ENCODE measurements at places on chromosomes 2 and 18.

GRCh38 chr2:11744631-11745394 is 1.6 kb upstream of the LPIN1 start:
- peak; percentile 82 for DNase-seq

DNA sequence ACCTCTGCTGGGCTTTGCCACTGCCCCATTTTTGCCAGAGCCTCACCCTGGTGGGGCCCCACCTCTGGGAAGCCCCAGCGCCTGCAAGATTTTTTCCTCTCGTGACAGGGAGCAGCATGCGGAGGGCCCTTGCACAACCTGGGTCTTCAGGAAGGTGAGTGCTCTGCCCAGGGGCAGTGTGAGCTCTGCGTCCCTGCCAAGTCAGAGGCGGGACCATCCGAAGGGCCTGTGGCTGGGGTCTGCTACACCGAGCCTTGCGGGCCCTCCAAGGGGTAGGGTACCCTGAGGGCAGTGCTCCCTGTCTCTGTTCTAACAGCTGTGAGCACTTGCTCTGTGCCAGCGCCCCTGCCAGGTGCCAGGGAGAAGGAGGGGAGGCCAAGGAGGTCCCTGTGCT is 5.8 kb upstream of the ODC1 start:
- DNase-seq, result no peak

GRCh38 chr18:48409591-48410094 is 460 bp upstream of the ZBTB7C start:
- peak; percentile 49 for DNase-seq

DNA sequence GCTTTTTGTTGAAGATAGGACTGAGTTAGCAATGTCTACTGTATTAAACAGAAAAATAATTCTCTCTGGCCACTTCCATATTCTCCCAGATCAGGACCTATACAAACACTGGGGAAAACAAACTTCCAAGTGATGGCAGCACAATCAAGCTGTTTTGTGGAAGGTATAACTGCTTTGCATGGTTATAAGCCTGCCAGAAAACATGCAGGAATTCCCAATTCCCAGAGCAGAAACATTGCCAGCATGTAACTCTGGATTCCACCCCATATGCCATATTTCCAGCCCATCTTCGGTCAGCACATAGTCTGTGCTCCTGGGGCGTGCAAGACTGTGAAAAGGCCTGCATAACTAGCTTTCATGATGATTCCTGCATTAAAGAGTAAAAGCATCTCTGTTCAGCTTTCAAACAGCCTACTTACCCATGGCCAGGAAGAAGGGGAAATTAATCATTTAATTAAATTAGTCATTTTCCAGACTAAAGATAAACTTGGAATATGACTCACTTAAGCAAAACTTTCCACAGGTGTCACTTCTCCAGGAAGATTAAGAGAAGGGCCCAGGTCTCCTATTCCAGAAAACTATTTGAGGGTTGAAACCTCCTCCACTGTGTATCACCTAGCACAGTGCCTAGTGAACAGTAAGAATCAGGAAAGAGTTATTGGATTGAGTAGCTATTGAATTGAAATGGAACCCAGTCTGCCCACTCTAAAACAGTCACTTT is 280.5 kb downstream of the NRXN1 start:
- no peak for DNase-seq

GRCh38 chr18:13540477-13541182 is 185.7 kb downstream of the FAM210A start:
- DNase-seq, result no peak

- no peak for DNase-seq
Observed at GRCh38 chr2:97907369-97908100, 88.2 kb downstream of the TMEM131 start.

DNA sequence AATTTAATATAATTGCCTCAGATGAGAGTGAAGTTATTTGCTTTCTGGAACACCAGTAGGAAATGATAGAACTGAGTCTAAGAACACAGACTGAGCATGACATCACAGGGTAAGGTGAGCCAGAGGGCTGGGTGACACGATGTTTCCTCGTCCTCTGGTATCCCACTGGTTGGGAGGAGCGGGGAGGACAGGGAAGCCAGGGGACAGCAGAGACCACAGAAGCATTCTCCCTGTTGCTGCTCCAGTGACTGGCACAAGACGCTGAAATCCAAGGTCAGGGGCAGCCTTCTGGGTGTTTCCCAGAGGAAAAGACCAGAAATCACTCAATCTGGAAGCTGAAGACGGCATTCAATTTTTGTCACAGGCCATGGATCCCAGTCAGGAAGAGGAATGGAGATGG is 363.4 kb upstream of the SOX11 start:
- no peak for DNase-seq

- no peak for DNase-seq
Observed at GRCh38 chr18:32200766-32201165, 10.9 kb downstream of the MEP1B start.
